ENCODE measurements at places on chromosomes 7 and 10.

DNA sequence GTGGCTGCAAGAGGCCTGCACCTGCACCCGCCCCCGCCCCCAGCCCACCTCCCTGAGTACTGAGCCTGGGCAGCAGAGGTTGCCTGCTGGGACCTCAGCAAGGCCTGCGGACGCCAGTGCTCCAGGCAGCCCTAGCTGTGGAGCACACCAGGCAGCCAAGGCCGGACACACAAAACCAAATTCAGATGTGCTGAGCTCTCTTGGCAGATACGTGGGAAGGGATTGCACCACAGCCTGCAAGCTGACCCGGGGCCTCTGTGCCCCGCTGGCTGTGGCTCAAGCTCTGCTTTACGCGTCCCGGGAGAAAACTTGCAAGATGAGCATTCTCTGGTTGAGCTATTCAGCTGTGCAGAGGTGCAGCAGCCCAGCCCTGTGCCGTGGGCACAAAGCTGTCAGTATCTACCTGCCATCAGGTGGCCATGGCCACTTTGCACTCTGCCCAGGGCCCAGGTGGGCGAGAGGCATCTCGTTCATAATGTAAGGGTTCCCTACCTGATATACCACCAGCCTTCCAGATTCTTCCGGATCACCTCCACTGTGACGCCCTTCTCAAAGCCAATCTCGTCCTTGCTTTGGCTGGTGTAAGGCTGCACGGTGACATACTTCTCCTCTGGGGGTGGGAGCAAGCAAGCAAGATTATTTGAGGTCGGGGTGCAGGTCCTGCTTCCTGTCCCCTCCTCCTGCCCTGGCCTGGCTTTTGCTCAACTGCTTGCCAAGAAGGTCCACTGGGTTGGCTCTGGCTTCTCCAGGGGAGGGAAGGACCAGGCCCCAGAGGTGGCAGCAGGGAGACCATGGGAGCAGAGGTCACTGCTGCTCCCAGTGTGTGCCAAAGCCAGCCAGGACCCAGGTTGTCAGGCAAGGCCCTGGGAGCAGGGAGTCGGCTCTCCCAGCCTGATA, 123.4 kb downstream of the NEURL1 start:
- no peak for DNase-seq

- no peak for DNase-seq
These were observed 25.9 kb downstream of the ABRAXAS2 start for GRCh38 chr10:124827474-124827873.

DNA sequence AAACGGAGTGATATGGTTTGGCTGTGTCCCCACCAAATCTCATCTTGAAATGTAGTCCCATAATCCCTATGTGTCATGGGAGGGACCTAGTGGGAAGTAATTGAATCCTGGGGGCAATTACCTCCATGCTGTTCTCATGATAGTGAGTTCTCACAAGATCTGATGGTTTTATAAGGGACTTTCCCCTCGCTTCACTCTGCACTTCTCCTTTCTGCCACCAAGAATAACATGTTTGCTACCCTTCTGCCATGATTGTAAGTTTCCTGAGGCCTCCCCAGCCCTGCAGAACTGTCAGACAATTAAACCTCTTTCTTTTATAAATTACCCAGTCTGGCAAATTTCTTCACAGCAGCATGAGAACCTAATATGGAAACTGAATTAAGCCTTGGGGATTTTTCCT, 19.1 kb downstream of the FAM3C start:
- no peak for DNase-seq

DNA sequence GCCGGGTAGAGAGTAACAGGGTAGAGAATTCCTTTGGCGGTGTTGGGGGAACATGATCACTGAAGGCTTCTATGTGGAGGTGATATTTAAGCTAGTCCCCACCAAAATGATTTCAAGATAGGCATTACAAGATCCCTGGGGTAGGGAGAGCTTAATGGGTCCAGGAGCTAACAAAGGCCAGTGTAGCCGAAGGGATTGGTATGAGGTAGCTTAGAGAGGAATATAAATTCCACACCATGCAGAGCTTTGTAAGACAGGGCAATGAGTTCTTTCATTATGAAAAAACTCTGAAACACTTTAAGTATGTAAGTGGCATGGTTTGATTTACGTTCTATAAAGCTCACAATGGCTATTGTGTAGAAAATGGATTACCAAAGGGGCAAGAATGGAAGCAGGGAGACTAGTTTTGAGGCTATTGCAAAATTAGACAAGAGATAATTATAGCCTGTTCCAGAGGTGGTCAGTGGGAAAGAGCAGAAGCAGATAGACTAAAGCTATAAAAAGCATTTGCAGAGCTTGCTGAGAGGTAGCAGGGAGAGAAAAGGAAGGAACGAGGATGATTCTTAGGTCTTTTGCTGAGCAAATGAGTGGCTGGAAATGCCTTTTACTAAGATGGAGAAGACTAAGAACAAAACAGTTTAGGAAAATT, 119.7 kb upstream of the SLC25A13 start:
- DNase-seq: no peak

GRCh38 chr10:111435871-111436270, 359.0 kb downstream of the ADRA2A start:
- no peak for DNase-seq

DNA sequence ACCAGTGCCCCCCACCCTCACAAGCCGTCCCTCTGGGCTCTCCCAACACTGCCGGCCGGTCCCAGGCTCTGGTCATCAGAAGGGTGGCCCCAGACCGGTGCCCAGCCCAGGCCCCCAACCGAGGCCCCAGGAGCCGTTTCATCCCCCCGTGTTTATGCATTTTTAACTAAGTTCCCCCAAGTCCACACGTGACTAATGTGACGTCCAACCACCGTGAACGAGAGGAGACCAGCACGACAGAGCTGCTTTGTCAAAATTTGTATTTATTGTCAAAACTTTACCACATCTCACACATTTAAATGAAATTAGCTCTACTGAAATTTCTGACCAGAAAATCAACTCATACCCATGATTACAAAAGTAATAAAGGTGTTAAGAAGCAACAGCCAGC, 8.6 kb downstream of the VENTX start:
- no peak for DNase-seq

- no peak for DNase-seq
These were observed 82.8 kb upstream of the CPXM2 start for GRCh38 chr10:123974406-123974805.

DNA sequence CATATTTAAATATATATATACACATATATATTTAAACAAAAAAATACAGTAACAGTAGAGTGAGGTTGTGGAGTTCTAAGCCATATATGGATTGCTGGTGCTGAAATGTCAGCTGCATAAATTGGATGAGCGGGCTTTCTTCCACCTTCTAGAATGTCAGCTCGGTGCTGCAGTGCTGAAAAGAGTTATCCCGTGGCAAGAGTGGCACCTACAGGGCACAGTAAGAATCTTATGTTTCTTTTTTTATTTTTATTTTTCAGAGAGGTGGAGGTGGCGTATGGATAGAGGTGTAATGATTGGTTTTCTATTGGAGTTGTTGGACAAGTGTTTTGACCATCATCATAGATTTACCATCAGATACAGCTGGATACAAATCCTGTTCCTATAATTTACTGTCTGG, 86.2 kb upstream of the DYNC1I1 start:
- DNase-seq: peak; percentile 4

- no peak for DNase-seq
These were observed 26.5 kb upstream of the TRIL start for GRCh38 chr7:28984631-28985030.

DNA sequence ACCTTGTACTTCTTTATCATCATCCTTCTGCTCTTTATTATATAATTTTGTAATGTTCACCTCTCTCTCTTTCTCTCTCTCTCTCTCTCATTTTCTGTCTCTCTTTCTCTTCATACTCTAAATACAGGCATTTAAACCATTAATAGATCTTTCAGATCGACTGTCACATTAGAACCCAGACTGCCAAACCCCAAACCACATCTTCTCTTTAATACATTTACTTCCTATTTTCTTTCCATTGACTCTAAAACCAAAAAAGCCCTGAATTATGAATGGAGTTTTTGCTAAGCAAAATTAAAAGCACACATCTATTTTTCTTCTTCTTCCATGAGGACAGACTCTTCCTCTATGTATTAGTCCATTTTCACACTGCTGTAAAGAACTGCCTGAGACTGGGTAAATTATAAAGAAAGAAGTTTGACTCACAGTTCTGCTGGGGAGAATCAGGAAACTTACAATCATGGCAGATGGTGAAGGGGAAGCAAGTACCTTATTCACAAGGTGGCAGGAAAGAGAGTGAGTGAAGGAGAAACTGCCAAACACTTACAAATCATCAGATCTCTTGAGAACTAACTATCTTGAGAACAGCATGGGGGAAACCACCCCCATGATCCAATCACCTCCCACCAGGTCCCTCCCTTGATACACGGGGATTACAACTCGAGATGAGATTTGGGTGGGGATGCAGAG, 272.7 kb upstream of the MGMT start:
- DNase-seq: no peak

DNA sequence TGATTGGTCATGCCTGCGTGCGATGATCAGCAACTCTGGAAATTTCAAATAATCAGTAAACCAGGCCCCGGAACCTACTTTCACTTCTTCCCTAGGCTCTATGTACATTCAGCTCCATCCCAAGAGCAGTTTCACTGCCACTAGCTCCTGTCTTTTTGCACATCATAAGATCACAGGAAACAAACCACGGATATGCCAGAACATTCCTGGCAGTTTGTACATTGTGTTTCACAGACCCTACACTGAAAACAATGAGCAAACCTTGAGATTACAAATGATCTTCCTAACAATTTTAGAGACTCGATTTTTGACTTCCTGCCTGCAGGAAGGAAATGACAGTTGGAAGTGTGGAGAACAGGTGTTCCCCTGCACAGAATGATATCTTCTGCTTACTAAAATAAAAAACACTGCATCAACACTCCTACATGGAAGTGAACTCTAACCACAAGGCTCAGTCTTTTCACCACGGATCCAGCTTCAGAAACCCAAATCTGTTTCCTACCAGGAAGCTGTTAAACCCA, 7.6 kb upstream of the TMEM236 start:
- DNase-seq: no peak

- DNase-seq: no peak
These were observed 148.0 kb downstream of the FGFR2 start for GRCh38 chr10:121450247-121450646.

GRCh38 chr10:12541446-12542067, 192.2 kb downstream of the CAMK1D start:
- no peak for DNase-seq

GRCh38 chr10:80454513-80455460, 677 bp downstream of the TSPAN14 start:
- DNase-seq: no peak

- DNase-seq: no peak
These were observed 78.3 kb upstream of the NRP1 start for GRCh38 chr10:33412653-33413361.

DNA sequence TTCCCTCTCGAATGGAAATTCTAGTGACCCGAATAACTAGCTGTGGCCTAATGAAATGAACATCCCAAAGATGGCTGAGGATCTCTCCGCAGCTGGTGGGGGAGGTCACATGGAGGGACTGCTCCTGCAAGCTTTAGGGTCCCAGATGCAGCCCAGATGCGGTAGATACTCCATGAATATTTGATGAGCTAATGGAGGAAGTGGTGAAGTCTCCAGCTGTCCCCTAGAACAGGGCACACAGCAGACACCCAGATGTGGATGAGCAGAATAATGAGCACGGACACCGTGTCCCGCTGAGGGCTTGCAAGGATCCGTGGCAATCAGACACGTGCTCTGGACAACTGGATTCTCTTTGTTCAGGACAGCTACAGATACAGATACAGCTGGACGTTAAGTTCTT, 59.2 kb downstream of the DENND2A start:
- peak; percentile 24 for DNase-seq

GRCh38 chr7:40761762-40762560, 627.2 kb downstream of the SUGCT start:
- peak; percentile 6 for DNase-seq

- no peak for DNase-seq
These were observed 10.2 kb downstream of the GHRHR start for GRCh38 chr7:30973791-30974604.

DNA sequence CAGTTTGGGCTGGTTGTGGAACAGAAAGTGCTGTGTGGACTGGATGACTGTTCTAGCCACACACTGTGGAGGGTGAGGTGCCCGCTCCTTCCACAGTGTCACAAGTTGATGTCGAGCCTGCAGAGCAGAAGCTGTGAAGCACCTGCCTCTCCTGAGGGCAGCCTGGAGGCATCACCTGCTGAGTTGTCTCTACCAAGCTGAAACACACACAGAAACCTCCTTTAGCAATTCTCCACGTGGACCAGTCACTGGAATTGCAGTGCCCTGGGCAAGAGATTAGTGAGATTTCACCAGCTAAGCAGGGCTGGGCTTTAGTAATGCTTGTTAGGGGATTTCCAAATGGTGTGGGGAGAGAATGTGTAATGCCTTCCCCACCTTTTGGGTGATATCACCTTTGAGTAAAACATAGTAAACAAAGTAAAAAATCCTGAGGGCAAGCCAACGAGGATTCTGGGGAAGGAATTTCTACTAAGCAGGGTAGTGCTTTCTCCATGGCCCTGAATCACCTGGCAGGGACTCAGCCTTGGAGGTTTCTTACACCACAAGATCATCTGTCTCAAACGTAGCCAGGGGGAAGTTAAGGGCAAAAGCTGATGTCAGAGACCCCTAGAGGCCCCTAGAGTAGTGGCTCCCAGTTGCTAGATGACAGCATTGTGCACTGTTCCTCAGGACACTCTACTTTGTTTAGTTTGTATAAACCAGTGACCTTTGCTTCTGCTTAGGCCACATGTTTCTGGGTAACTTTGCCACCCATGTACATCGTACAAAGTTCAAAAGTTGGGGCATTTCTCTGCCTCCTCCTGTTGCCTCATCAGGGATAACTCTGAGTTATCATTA, 233.1 kb upstream of the IGFBP3 start:
- no peak for DNase-seq

DNA sequence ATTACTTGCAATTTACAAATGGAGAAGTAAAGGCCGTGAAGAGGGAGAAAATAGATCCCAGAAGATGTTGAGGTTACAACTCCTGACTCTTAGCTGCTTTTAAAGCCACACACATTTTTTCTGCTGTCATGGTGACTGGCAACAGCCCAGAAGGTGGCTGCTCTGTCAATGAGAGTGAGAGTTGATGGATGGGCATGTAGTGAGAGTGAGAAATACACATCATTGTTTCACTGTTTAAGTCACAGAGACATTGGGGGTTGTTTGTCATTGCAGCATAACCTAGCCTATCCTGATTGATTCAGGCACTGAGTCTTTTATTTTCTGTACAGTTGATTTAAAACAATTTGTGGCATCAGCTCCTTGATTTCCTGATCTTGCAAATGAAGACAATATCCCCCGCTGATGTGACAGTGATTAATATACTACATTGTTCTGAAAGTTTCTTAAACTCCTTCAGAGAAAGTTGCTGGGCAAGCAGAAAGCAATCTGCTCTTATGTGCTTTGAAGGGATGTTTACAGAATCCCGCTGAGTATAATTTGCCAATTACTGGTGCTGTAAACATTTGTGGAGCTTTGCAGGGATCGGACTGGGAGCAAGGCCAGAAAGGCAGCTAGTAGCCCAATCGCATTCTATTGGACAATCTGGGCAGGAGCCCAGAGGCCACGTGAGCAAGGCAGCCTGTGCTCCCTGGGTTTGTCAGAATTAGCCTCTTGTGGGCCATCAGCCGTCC, 229.6 kb downstream of the PRPF18 start:
- no peak for DNase-seq

Data from caudate nucleus (tissue), 63 donors.